ENCODE measurements at places on chromosomes 2 and 18.
A peak's percentile ranks its signal among the peaks of the same experiment; 100 is the strongest.

GRCh38 chr2:231622963-231623362 is 30.3 kb downstream of the TEX44 start:
- DNase-seq: no peak

GRCh38 chr18:79203017-79203605 is 133.9 kb downstream of the ATP9B start:
- DNase-seq: no peak

GRCh38 chr2:38013158-38013752 is 62.7 kb downstream of the CYP1B1 start:
- no peak for DNase-seq

GRCh38 chr18:28723506-28723905 is 546.6 kb upstream of the CDH2 start:
- no peak for DNase-seq

GRCh38 chr18:52822160-52822559 is 482.2 kb downstream of the DCC start:
- DNase-seq: no peak

GRCh38 chr2:128305555-128306080 is 13.1 kb downstream of the HS6ST1 start:
- DNase-seq: no peak

DNA sequence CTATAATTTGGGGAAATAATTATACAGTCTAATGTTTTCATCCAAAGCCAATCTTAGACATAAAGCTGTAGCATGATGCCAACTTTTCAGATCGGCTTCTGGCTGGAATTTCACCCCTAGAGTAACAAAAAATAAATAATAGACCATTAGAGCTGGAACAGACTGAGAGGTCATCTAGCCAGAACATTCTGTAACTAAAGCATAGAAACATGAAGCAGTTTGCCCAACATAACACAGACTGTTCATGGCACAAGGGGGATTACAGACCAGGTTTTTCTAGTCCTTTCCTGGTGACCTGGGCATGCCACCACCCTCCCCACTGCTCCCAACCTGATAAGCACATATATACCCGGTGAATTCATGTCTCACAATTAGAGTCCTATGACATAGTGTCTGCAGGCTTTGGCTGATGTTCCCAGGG is 116.4 kb upstream of the PPP1CB start:
- no peak for DNase-seq

DNA sequence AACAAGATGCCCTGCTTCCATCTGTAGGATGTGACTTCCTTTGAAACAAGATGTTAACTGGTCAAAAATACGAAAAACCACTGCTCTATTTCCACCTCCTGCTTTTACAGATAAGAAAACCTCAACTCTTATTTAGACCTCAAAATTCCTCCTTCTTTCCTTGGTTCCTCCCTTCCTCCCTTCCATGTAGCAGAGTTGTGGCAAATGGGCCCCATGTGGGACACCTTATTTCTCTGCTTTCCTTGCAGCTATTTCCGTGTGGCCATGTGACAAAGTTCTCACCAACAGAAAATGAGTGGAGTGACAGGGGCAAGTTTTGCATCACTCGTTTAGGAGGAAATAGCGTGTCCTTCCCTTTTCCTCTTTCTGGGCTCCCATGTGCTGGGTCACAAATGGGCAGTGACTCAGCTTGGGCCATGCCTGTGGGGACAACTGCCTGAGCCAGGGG is 69.4 kb upstream of the SMAD2 start:
- DNase-seq: peak; percentile 91

GRCh38 chr2:130787841-130788240 is 32.5 kb downstream of the AMER3 start:
- no peak for DNase-seq

GRCh38 chr18:8333961-8334360 is 275.3 kb upstream of the RAB12 start:
- DNase-seq: no peak

DNA sequence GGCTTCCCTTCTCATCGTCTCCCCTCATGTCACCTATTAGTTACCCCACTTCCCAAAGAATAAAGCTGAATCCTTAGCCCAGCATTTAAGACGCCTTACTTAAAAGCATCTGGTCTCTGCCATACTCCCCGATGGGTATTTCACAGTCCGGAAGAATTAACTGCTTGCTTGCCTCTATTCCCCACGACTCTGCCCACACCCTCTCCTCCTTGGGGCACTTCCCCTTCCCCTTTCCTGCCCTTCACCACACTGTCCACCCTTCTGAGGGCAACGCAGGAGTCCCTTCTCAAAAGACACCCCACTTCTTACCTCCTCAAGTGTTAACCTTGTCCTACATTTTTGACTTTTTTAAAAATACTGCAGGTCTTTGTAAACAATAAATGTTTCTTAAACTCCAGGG is 60.1 kb upstream of the RMP24 start:
- peak; percentile 37 for DNase-seq

DNA sequence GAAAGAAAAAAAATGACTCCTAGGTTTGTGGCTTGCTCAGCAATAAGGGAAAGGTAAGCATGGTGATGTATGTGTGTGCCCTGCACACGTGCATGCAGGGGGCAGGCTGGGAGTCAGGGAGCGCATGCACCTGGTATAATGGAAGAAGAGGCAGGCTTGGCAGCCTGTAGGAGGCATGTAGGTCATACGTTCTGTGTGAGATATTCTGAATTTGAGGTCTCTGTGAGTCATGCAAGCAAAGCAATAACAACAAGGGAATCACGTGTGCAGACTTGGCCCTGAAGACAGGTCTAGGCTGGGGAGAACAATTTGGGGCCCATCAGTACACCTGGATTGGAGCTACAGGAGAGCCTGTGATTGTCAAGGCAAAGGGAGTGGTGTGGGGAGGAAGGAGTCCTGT is 94.5 kb upstream of the TTC39C start:
- DNase-seq: no peak

DNA sequence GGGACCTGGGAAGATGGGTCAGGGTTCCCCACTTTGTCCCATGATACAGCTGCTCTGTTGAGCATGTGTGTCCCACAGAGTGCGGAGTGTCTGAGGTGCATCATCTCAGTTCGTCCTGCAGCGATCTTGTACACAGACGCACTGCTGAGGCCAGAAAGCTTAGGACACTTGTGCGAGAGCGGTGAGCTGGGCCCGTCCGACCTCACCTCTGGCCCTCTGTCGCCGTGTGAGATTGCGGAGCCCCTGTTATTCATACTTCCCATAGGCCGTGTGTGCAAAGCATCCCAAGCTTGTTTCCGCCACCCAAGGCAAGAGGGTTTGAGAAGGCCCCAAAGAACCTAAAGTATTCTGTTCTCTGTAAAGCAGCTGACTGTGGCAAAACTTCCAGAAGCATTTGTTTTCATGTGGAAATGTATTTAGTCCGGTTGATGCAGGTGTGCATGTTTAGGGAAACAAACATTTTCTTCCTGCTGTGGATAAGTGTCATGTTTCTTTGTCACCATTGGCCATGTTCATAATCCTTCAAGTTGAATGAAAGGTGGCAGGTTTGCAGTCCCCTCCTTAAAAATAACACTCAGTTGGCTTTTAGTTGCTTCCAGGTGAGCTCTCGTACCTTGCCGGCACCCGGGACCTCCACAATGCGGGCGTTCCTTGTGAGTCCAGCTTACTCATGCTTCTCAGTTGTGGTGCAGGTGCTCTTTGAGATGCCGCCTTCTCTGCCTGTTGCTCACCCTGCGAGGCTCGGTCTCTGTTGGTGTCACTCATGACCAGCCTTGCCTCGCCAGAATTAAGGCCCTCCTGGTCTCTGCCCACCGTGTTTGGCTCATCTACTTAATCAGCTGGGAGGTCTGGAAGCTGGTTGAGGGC is 5.3 kb downstream of the AGAP1 start:
- DNase-seq: no peak

GRCh38 chr2:11915650-11916049 is 169.2 kb downstream of the LPIN1 start:
- DNase-seq: no peak

DNA sequence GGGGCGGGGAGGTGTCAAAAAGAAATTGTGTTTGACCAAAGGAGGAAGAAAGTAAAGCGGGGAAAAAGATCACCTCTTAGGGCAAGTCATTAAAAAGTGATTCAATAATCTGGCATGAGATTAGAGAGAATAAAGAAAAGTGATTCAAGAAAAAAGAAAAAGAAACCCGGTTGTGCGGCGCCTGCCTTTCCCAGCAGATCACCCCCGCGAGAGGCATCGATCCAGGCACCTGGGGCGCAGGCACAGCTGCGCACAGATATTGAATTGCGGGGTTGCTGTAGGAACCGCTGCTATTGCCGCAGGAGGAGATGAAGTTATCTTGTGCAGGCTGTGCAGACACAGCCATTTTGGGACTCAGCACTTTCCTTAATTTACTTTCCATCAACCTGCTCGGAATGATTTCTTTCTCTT is 71.2 kb downstream of the PLB1 start:
- DNase-seq: no peak

DNA sequence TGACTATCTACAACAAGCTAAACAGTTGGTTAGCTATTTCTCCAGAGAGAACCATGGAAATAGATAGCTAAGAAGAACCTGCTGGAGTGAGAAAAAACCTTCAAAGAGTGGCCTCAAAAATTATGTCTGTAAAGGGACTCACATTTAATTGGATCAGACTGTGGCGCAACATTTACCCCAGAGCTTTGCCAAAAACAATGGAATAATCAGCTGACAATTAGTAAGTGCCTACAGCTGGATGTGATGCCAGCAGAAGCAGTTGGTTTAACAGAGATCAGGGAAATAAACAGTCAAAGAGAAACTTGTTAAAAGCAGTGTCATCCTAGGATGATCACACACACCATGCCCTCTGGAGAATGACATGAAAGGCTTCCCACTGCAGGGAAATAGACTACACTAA is 310.7 kb downstream of the CLIP4 start:
- DNase-seq: peak; percentile 24

- no peak for DNase-seq
Measured at GRCh38 chr18:27461957-27462356, 276.8 kb upstream of the CHST9 start.

GRCh38 chr18:79361766-79362522 is 33.8 kb upstream of the NFATC1 start:
- DNase-seq: no peak

DNA sequence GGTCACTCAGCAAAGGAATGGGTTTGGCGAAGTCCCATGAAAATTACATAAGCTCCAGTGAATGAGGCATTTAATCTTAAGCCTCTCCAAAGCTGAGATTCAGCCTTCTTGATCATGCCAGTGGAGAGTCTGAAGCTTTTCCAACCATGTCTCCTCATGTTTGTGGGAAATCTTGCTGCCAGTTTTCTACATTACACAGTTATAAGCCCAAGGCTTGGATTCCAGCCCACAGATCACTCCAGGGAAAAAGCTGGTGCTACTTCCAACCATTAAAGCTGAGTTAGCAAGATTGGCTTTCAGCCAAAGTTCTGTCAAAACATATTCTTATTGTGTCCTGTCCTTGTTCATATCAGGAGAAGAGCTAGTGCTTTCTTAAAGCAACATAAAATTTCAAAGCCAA is 293.8 kb downstream of the LRRTM4 start:
- no peak for DNase-seq
